Activated T-cell treated with anti-CD3 and anti-CD28 coated beads for 48 hours (primary cell): ENCODE measurements at places on chromosomes 3 and 15.

- DNase-seq = no peak
Measured at GRCh38 chr3:54986294-54986693, 58.4 kb upstream of the LRTM1 start.

GRCh38 chr15:58748852-58749531 lies 515 bp downstream of the ADAM10 start:
- peak; percentile 33 for DNase-seq

GRCh38 chr15:59327942-59328341 lies 44.7 kb downstream of the MYO1E start:
- DNase-seq = no peak

DNA sequence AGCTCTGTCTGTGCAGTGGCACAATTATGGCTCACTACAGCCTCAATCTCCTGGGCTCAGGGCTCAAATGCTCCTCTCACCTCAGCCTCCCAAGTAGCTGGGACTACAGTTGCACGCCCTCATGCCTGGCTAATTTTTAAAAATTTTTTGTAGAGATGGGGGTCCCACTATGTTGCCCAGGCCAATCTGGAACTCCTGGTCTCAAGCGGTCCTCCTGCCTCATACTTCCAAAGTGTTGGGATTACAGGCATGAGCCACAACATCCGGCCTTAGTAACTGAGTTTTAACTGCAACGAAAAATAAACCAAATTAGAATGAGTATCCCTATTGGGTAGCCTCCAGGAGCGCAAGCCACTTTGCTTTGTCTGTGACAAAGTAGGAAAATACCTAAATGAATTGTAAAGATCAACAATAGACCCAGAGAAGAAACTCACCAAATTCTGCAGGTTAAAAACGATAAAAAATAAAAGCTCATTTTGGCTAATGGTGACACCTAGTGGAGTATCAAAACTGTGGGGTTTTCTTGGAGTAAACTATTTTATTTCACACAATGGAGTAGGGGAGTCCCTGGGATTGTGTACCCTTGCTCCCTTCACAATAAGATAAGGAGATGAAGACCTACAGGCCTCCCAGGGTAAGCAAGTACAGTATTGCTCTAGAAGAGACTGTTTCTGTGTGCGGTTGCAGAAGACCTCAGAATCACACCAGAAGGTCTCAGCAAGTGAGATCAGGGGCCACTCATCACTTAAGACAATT lies 21.0 kb upstream of the CA12 start:
- no peak for DNase-seq

- DNase-seq = no peak
Measured at GRCh38 chr3:127743351-127744252, 70.8 kb downstream of the ABTB1 start.

DNA sequence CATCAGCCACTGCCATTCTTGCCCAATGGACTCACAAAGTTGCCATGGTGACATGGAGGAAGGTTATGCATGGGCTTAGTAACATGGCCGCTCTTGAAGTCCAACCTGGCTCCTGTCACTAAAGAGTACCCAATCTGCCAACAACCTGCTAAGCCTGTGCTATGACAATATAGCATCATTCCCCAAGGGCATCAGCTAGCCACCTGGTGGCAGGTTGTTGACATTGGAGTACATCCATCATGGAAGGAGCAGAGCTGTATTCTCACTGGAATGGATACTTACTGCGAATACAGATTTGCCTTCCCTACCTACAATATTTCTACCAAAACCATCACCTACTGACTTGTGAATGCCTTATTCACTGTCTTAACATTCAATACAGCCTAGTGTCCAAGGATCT lies 138.9 kb upstream of the RORA start:
- DNase-seq = no peak

GRCh38 chr3:121531269-121531668 lies 14.5 kb downstream of the POLQ start:
- DNase-seq = no peak

DNA sequence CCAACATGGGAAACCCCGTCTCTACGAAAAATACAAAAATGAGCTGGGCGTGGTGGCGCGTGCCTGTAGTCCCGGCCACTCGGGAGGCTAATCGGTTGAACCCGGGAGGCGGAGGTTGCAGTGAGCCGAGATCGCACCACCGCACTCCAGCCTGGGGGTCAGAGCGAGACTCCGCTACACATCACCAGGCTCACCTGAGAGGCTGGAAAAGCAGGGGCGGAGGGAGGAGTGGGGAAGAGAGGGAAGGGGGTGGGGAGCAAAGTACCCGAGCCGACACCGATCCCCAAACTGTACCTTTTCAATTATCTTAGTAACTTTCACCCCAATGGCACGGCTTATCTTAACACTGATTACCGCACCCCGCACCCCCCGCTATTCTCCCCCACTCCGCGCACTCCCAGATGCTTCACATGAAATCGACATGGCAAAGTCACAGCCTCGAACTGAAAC lies 46.4 kb upstream of the SYNM start:
- DNase-seq = no peak

GRCh38 chr3:86563400-86563970 lies 427.5 kb downstream of the VGLL3 start:
- DNase-seq = no peak

DNA sequence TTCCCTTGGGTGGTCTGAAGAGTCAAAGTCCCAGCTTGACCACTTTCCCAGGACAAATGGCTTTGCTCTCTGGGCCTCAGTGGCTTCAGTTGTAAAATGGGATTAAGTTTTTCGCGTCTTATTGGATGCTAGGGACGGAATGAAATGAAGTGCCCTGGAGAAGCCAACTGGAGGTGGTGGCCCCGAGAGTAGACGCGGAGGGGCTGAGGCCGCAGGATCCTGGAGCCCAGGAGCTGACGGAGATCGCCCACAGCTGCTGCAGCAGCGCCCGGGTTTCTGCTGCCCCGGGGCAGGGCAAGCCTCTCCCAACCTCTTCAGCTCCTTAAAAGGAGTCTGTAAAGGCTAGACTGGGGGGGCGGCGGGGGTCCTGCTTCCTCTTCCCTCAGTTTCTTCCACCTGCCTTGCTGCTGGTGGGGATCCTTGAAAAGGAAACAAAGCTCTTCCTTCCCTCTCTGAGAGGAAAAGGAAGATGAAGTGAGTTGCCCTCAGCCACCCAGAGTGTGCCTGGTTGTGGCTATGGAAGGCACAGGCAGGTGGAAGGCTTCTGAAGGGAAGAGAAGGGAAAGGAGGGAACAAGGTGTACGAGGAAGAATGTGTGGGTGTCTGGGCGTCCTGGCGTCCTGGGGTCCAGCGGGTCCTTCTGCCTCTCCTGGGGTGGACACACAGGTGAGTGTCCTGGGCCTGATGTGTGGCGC lies 967 bp upstream of the BNC1 start:
- no peak for DNase-seq

DNA sequence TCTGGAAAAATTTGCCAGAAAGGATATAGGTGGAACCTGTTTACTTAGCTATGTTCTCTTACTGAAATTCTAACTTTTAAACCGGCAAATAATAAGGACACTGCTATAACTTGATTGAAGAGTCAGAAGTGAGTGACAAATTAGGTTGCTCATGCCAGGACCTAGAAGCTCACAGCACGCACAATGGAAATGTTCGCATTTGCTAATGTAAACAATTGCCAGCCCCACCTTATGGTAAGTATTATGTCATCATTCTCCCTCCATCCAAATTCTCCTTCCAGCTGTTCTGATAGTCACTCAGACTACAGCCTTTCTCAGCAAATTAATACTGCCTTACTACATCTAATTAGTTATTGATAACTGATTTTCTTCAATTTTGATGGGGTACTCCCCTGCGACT lies 4.8 kb upstream of the STXBP5L start:
- DNase-seq = no peak

GRCh38 chr3:127277561-127277960 lies 10.3 kb downstream of the PRR20G start:
- DNase-seq = no peak

GRCh38 chr3:37945807-37946530 lies 44.6 kb upstream of the VILL start:
- no peak for DNase-seq

- no peak for DNase-seq
Measured at GRCh38 chr15:23690015-23690414, 2.9 kb upstream of the NDN start.

GRCh38 chr3:132720228-132720627 lies 2.0 kb downstream of the NPHP3 start:
- DNase-seq = no peak

- no peak for DNase-seq
Measured at GRCh38 chr3:17011728-17012338, 127.1 kb downstream of the PLCL2 start.

DNA sequence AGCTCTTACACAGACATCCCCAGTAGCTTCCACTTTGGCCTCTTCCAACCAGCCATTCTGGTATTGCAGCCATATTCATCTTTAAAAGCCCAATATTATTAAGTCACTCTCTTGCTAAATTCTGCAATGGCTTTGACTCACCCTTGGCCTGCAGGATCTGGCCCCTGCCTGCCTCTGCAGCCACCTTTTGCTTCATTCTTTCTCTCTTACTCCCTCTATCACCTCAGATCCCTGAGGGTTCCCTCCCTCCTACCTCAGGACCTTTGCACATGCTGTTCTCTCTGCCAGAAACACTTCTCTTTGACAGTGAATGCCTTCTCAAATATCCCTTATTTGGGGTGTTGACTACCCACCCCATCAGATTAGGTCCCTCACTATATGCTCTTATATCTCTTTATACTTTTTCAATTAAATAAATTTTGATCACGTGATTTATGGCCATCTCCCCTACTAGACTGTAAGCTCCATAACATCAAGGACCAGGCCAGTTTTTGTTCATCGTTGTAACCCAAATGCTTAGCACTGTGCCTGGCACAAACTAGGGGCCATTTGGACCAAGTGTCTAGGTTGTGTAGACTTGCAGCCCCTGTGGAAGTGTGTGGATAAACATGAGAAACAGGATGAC lies 32.3 kb upstream of the UBE2Q2 start:
- no peak for DNase-seq

DNA sequence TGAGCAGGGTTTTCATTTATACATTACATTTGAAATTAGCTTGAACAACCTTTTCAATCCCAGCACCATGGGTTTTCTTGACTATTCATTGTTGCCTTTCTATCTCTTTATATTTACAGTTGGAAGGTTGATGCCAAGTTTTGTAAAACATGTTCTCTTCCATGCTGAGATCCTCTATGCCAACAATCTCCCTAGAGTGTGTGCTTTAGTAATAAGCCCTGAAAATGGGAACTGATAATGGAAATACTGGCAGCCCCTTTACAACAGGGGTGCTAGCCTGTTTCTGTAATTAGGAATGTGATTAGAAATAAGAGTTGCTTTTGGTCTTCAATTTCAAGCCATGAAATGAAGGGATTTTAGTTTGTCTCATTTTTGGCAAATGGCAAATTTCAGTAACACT lies 239.9 kb upstream of the NAALADL2 start:
- DNase-seq = no peak

DNA sequence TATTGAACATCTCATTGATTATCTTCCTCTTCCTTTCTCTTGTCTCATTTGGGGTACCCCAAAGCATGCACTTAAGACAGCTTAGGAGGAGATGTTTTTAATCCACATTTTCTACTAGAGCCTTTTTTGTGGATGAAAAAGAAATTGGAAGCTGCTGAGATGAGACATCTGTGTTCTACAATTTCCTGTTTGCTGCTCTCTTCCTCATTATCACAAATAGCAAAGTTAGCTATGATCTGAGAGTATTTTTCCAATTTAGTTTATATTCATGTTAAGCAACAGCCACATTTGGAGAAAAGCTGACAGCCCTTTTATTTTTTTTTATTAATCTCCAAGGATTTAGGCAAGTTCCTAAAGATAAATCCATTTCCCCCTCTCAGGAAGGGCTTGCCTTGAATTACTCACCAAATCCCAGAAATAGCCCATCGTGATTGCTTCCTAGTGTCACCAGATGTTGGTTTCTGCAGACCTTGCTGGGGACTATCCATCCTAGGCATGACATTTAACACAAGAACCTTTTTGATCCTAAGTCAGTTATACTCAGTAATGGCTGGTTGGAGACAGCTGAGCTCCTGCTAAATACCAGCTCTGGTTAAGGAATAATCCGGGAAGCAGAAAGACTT lies 70.8 kb upstream of the FILIP1L start:
- DNase-seq = no peak

DNA sequence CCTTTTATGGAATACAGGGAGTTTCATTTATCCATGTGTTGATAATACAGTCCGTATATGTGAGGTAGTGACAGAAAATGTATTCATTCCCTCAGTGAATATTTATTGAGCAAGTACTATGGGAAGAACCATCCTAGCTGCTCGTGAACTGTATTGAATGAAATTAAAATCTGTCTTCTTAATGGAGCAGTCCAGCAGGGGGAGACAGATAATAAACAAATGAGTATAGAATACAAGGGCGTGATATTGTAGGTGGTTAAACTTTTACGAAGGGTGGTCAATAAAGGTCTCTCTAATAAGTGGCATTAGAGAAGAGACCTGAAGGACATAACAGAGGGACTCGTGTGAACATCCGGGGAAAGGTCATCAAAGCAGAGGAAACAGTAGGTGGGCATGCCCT lies 62.7 kb upstream of the OSTN start:
- DNase-seq = no peak

GRCh38 chr3:131957980-131958379 lies 76.8 kb downstream of the CPNE4 start:
- DNase-seq = no peak

DNA sequence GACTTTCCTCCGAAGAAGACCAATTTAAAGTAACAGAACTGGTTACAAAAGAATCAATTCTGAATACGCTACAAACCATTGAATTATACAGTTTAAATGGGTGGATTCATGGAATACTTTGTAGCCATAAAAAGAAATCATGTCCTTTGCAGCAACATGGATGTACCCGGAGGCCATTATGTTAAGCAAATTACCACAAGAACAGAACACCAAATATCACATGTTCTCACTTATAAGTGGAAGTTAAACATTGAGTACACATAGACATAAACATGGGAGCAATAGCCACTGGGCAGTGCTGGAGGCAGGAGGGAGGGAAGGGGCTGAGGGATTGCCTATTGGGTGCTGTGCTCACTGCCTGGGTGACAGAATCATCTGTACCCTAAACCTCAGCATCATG lies 61.3 kb downstream of the EDEM1 start:
- DNase-seq = no peak

GRCh38 chr15:23506762-23507161 lies 58.7 kb upstream of the MKRN3 start:
- no peak for DNase-seq

DNA sequence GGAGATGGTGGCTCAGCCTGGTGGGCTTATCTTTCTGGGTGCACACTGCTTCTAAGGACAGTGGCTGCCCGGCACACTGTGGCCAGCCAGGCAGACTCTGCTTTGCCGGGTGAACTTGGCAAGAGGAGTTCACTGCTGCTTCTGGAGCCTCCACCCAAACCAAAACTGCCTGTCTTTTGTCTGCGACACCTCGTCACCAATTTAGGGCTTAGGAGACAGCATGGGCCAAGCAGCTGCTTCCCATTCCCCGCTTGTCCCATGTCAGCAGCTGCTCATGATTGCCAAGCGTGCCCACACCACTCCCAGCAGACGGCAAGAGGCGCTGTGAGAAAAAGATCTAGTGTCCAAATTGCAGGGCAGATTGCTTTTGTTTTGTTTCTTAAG lies 57.3 kb downstream of the LSM3 start:
- DNase-seq = no peak
